Spleen (tissue), 13 donors: ENCODE measurements at places on chromosomes 7 and 10. TPM values are rescaled to one million over a fixed set of nuclear protein-coding genes. Genes with fewer than 3 reads are reported as not detected.

Gene PCDH15
- total RNA-seq: 0.85 TPM

Gene CLCN1
- total RNA-seq: not detected

Gene CYP3A4
- total RNA-seq: not detected

Gene GRM8
- not detected for total RNA-seq

Gene GPR26
- total RNA-seq: not detected

Gene ELAPOR2
- 18.0 TPM for total RNA-seq

Gene KCND2
- not detected for total RNA-seq

Gene SUGCT
- total RNA-seq: 1.4 TPM

- DNase-seq: no peak
- peaks cover 10% of the 10 kb centered on the region for H3K4me1 ChIP-seq
- no peak overlapping the region for H3K27ac ChIP-seq
- H3K4me3 ChIP-seq: no peak overlapping the region
Measured at GRCh38 chr7:151468217-151469018, 28.5 kb upstream of the CRYGN start.

DNA sequence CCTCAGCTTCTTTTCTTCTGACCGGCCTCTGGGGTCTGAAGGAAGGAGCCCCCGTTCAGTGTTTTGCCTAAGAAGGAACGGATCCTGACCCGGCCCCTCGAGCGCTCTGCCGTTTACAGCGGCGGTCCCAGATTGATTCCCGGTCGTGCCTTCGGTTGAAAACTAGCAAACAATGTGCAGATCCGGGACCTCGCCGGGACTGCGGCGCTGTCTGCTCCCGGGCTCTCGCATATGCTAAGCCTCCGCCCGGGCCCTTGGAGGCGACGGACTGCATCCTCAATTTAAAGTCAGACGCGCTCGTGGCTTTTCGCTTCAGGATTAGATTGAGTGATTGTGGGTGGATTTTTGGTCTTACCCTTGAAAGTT is 559 bp downstream of the DBF4 start:
- H3K27ac ChIP-seq: peak overlapping the region; percentile 97
- no peaks in the 10 kb centered on the region for H3K36me3 ChIP-seq
- peak; percentile 93 for DNase-seq

DNA sequence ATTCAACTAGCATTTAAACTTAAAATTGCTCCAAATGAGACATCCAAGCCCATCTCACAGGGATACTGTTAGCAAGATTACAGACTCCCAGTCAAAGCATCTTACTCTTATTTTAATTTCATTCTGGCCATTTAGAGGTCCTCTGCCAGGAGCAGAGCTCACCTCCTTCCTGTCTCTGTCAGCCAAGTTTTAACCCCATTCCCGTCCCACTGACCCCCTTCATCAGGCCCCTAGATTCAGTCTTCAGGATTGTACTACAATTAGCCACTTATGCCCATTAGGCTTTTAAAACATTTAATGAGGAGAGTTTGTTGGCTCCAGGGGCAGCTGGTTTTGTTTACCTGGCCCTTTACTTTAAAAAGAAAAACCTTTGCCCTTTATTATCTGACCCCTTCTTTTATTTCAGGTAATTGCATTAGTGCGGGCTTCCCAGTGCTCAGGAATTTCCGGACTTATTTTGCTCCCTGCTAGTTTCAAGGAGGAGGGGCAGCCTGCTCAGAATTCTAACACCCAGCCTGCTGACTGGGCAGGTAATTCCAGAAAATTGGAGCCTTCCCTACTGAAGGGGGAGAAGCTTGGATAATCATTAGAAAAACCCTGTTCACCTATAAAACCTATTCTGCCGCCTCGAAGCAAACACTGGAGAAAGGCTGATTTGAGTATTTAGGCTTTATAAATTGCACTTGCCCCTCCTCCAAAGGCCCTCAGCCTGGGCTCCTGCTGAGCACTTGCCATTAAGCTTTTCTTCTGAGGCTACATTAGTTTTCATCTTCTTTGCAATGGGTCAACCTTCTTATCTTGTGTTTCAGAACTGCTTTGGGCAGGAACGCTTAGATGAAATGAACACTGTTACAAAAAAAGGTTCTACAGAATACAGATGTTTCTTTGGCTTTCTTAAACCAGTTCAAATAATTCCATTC is 200.5 kb upstream of the HPS1 start:
- no peak overlapping the region for H3K27ac ChIP-seq
- H3K27me3 ChIP-seq: no peaks in the 10 kb centered on the region
- H3K36me3 ChIP-seq: no peaks in the 10 kb centered on the region
- H3K4me1 ChIP-seq: no peaks in the 10 kb centered on the region

- peaks cover 20% of the 10 kb centered on the region for H3K4me1 ChIP-seq
- no peaks in the 10 kb centered on the region for H3K27me3 ChIP-seq
- no peak overlapping the region for H3K27ac ChIP-seq
- H3K4me3 ChIP-seq: no peak overlapping the region
- no peaks in the 10 kb centered on the region for H3K36me3 ChIP-seq
- DNase-seq: no peak
Measured at GRCh38 chr10:110220398-110220797, 13.0 kb downstream of the MXI1 start.

DNA sequence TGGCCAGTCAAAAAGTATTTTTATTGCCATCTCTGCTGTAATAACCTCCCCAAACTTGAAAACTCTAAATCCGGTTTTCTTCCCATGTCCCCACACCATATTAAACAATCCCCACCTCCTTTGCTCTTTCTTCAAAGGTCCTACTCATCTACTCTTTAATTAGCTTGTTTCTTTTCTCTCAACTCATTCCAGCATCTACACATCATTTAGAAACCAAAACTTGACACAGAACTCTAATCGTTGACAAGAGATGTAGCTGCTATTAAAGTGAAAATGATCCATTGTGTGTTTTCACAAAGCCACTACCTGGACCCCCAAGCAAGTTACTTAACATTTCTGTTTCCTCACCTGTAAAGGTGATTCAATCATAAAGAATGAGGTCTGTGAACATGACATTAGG is 436.3 kb upstream of the NPVF start:
- no peaks in the 10 kb centered on the region for H3K27me3 ChIP-seq
- DNase-seq: no peak
- H3K36me3 ChIP-seq: no peaks in the 10 kb centered on the region
- H3K27ac ChIP-seq: no peak overlapping the region
- no peak overlapping the region for H3K4me3 ChIP-seq
- H3K4me1 ChIP-seq: no peaks in the 10 kb centered on the region

DNA sequence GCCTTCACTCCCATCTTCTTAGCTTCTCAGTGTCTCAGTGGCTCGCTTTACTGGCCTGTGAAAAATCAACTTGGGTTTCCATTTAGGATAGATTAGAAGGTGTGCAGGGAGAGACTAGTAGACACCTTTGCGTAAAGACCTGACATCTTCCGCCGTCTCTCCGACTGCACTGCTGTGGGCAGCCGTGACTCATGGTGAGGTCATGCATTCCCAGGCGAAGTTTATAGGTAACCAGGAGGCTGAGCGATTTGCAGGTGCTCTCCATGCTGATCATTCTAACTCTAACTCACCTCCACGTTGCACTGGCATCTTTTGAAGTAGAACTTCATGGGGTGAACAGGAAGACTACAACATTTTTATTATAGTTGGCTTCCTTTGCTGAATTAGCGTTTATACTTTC is 68.0 kb upstream of the ZNF438 start:
- H3K4me1 ChIP-seq: no peaks in the 10 kb centered on the region
- no peak overlapping the region for H3K27ac ChIP-seq
- H3K36me3 ChIP-seq: no peaks in the 10 kb centered on the region
- no peak overlapping the region for H3K4me3 ChIP-seq
- no peaks in the 10 kb centered on the region for H3K27me3 ChIP-seq
- no peak for DNase-seq

GRCh38 chr7:94907026-94907810 is at the start of gene PPP1R9A:
TSS of gene PPP1R9A (plus strand) at chr7:94907594. CDS start at chr7:94910114, 2,520 bp downstream.
- no peaks in the 10 kb centered on the region for H3K36me3 ChIP-seq
- H3K27ac ChIP-seq: peak within 1 kb of the TSS; percentile 75
- H3K27me3 ChIP-seq: peaks cover 12% of the 10 kb centered on the region
- peak; percentile 71 for DNase-seq
- peak within 1 kb of the TSS; percentile 49 for H3K4me3 ChIP-seq

GRCh38 chr10:614790-615582 is 74.5 kb downstream of the DIP2C start:
- H3K27me3 ChIP-seq: no peaks in the 10 kb centered on the region
- H3K27ac ChIP-seq: no peak overlapping the region
- peak; percentile 40 for DNase-seq
- H3K4me1 ChIP-seq: peaks cover 5% of the 10 kb centered on the region
- no peak overlapping the region for H3K4me3 ChIP-seq

DNA sequence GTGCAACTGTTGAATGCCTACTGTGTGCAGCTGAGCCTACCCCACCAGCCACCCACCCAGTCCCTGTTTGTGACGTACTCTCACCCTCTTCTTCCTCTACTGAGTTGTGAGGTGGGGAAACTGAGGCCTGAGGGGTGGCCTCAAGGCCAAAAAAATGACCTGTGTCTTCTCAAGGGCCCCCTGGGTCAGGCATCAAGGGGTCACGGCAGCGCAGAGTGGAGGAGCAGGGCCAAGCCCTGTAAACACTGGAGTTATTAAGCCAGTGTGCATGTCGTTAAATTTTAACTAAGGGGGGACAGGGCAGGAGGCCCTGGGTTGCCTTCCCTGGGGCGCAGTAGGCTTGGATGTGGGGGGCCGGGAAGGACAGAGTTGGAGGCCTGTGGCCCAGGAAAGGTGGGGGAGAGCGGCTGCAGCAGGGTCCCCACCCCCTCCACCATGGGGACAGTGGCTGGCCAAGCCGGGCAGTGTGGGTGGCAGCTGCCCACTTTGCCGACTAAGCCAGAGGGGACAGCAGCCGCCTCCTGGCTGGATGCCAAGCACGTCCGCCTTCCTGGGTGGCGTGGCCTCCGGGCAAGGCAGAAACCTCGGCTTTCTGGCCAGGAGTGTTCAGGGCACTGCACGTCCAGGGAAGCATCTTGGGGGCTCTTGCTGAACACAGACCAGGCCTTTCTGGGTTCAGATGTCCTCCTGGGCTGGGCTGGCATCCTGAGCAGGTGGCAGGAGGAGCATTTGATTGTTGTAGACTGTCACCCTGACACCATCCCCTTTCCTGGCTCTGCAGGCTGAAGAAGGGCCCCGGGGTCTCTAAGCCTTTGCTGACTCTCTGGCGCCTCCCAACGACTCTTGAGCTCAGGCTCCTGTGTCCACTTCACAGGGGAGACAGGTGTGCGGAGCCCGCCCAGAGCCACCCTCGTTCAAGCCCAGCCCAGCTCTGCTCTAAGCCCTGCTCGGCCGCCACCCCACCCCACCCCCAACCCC is 1.9 kb downstream of the SLC29A4 start:
- DNase-seq: no peak
- no peaks in the 10 kb centered on the region for H3K36me3 ChIP-seq
- H3K27me3 ChIP-seq: peaks cover 49% of the 10 kb centered on the region
- peaks cover 11% of the 10 kb centered on the region for H3K4me1 ChIP-seq
- H3K27ac ChIP-seq: no peak overlapping the region
- no peak overlapping the region for H3K4me3 ChIP-seq

GRCh38 chr10:99346247-99346646 is 17.1 kb downstream of the CNNM1 start:
- H3K36me3 ChIP-seq: no peaks in the 10 kb centered on the region
- no peaks in the 10 kb centered on the region for H3K4me1 ChIP-seq
- H3K27ac ChIP-seq: no peak overlapping the region
- DNase-seq: no peak
- no peaks in the 10 kb centered on the region for H3K27me3 ChIP-seq
- no peak overlapping the region for H3K4me3 ChIP-seq

- H3K4me1 ChIP-seq: no peaks in the 10 kb centered on the region
- no peak for DNase-seq
- H3K27ac ChIP-seq: peak overlapping the region; percentile 46
- no peaks in the 10 kb centered on the region for H3K36me3 ChIP-seq
- H3K4me3 ChIP-seq: no peak overlapping the region
Measured at GRCh38 chr7:21580073-21580521, 37.3 kb downstream of the DNAH11 start.

DNA sequence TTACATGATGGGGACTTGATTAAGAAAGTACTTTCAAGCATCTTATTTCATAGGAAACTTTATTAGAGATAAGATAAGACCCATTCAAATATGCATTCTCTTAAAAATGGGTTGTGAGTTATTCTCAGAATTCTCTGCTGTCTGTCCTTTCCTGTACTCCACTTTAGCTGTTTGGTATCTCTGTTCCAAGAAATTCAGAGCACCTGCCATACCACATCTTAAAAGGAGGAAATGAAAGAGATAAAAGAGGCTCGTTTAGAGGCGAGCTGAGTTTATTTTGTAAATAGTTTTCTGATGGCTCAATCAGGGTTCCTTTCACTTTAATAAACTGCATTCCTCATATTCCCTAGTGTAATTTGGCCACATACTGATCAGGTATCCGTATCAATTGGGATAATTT is 87.2 kb downstream of the MDFIC start:
- H3K4me3 ChIP-seq: no peak overlapping the region
- peaks cover 37% of the 10 kb centered on the region for H3K4me1 ChIP-seq
- DNase-seq: no peak
- H3K27ac ChIP-seq: peak overlapping the region; percentile 61

DNA sequence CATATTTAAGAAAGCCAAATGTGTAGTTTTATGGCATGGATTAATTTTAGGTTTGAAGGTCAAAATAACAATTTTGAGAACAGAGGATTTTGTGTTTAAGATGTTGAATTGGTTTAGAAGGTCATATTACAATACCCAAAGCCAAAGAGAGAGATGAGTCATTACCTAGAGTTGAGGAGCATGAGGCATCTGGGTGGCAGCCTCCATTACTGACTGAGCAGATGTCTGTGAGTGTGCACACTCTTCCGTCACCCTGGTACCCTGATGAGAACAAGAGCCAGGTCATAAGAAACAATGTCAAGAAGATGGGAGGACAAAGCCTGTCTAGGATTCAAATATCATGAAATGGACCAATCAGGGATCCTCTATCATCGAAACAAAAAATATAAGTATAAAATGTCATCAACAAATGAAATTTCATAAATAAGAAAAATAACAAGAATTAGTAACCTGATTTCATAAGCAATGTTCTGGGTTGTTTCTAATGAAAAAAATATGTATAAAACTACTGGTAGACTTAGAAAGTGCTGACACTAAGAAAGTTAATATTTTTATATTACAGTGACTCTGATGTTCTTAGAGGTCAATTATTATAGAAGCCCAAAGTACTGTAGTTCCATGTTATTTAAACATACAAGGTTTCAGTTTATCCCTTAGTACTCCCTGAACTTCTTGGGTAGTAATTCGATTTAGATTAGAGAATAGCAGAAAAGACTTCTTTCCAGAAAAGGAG is 20.0 kb downstream of the CUBN start:
- no peak for DNase-seq
- H3K27ac ChIP-seq: no peak overlapping the region
- H3K4me1 ChIP-seq: no peaks in the 10 kb centered on the region
- H3K36me3 ChIP-seq: no peaks in the 10 kb centered on the region
- H3K27me3 ChIP-seq: no peaks in the 10 kb centered on the region
